ENCODE measurements at places on chromosomes 7 and 10.

DNA sequence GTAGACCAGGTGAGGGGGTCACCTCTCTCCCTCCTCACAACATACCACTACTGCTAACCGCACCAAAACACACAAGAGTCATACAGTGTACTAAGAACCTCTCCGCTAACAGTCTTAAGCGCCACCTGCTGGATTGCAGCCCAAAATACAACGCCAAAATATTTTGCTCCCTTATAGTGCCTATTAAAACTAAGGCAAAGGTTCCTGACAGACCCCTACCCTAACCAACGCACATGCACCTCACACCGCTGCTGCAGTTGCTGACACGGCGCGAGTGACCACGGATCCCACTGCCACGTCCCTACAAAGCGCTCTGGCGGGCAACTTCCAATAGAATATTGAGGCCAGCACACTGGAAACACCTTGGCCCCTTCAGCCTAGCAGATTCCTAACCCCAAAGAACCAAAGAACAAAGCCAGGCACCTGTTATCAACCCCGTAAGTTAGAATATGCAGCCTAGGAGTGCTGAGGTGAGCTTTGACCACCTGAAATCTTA, 563.6 kb upstream of the SEMA3D start:
- no peak for ATAC-seq

GRCh38 chr7:105309235-105310169, 79.2 kb downstream of the SRPK2 start:
- peak; percentile 47 for ATAC-seq

- peak; percentile 72 for ATAC-seq
Measured at GRCh38 chr7:100221231-100221718, 1.5 kb downstream of the PVRIG start.

DNA sequence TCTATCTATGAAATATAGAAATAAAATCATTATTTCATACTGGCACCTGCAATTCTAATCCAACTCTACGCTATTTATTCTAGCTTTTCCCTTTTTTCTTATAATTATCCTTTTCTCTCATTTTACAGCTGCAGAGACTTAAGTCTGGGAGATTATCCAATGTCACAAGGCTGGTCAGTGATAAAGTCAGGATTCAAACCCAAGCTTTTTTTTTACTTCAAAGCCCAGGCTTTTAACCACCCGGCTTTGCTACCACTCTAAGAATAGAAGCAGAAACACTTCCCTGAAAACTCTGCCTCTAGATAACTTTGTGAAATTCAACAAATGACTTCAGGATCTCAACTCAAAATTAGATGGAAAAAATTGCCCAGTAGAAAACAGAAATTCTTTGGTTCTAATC, 552.5 kb downstream of the IPMK start:
- ATAC-seq, result no peak

DNA sequence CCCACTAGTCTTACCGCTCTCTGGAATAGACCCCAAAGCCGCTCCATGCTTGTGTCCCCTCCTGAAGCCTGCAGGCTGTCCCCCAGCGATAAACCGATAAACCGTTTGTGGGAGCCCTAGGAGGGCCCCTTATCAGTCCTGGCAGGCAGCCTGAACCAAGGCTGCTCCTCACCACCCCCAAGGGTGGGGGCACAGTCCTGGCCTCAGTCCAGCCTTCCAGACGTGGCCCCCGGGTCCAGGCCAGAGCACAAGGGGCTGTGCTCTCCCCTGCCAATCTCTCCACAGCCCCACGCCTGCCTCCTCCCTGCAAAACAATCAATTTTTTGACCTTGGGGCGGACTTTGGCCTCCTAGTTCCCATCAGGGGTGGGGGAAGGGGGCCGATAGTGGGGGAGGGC, at the start of gene TFR2:
TFR2 (minus strand) TSS at position 90 of the 397 bp plus-strand sequence; CDS start at position 47, 43 bp downstream.
- no peak for ATAC-seq

GRCh38 chr10:78932054-78932386, 136.7 kb upstream of the ZMIZ1 start:
- ATAC-seq, result no peak

DNA sequence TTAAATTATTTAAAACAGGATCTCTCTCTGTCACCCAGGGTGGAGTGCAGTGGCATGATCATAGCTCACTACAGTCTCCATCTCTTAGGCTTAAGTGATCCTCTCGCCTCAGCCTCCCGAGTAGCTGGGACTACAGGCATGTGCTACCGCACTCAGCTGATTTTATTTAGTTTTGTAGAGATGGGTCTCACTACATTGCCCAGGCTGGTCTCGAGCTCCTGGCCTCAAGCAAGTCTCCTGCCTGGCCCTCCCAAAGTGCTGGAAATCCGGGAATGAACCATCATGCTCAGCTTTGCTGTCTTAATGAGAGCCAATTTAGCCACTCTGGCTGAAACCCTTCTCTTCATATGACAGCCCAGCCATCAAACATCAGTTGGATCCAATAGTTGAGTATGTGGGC, 53.3 kb upstream of the NRP1 start:
- no peak for ATAC-seq

DNA sequence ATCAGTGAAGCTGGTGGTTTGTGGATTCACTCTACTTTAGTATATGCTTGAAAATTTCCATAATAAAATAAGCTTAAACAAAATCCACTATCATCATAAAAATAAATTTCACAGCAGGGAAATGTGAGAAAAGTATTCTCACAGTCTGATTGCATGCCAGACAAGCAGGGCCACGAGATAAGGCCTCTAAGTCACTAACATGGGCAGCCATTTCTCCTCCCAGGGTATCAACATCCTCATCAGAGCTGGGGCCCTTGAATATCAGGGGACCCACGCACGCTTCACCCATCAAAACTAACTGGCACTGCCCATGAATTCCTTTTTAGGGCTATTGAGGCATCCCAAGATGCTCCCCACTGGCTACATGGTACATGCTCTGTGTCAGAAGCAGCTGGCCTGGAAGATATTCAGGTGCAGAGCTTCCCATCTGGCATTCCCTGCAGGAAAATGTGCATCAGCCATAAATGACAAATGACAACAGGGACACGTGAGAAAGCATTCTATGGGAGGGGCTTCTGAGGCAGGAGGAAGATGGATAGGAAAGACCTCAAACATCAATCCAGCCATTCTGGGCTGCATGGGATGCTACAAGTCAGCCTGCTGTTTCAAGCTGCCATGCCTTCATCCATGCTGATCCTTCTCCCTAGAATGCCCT, 17.4 kb downstream of the CCDC6 start:
- ATAC-seq, result no peak

GRCh38 chr10:72470666-72471065, 115.9 kb upstream of the DNAJB12 start:
- no peak for ATAC-seq

DNA sequence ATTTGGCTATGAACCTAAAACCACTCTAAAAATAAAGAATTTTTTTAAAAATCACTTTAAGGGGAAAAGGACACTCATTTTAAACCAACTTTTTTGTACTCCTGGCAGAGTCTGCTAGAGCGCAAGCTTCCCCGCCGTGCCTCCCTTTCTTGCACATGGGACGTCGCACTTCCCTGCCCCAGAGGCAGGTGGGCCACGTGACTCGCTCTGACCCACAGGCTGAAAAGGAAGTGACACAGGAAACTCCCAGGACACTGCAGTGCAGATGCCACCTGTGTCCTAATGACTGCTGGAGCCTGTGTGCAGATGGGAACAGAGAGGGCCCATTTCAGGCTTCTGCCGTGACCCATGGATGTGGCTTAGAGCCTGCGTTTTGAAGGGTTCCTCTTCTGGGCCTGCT, 142.1 kb upstream of the LANCL2 start:
- no peak for ATAC-seq

DNA sequence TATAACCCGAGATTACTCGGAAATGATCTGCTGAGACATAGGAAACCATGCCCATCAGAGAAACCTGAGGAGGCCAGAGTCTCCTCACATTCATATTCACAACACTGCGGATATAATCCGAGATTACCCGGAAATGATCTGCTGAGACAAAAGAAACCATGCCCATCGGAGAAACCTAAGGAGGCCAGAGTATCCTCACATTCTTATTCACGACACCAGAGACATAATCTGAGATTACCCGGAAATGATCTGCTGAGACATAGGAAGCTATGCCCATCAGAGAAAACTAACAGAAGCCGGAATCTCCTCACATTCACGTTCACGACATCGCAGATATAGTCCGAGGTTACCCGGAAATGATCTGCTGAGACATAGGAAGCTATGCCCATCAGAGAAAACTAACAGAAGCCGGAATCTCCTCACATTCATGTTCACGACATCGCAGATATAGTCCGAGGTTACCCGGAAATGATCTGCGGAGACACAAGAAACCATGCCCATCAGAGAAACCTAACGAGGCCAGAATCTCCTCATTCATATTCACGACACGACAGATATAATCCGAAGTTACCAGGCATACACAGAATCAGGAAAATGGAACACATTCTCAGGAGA, 422.3 kb upstream of the AKR1E2 start:
- ATAC-seq, result no peak

GRCh38 chr7:84412161-84412969, 217.8 kb upstream of the SEMA3A start:
- ATAC-seq, result no peak

GRCh38 chr7:13153742-13154141, 466.3 kb downstream of the ARL4A start:
- no peak for ATAC-seq

DNA sequence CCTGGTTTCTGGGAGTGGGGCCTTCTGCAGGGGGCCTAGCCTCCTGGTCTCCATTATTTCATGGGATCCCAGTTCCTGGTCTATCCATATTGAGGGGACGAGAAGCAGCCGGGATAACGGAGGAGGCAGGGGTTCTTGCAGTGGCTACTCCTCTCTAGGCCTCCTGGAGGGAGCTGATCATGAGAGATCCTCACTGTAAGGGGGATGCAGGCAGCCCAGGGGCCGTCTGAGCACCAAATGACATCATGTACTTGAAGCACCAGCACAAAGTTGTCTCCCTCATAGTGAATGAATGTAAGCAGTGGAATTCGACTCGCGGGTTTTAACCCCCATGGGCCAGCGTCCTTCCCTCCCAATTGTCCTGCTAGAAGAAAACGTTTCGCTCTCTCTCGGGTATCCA, 964 bp upstream of the ADCY1 start:
- no peak for ATAC-seq

- no peak for ATAC-seq
Measured at GRCh38 chr10:16186564-16186963, 250.2 kb upstream of the PTER start.

- ATAC-seq, result no peak
Measured at GRCh38 chr7:151827620-151828019, 49.3 kb downstream of the PRKAG2 start.

GRCh38 chr7:106504207-106504606, 156.8 kb downstream of the CCDC71L start:
- peak; percentile 15 for ATAC-seq

DNA sequence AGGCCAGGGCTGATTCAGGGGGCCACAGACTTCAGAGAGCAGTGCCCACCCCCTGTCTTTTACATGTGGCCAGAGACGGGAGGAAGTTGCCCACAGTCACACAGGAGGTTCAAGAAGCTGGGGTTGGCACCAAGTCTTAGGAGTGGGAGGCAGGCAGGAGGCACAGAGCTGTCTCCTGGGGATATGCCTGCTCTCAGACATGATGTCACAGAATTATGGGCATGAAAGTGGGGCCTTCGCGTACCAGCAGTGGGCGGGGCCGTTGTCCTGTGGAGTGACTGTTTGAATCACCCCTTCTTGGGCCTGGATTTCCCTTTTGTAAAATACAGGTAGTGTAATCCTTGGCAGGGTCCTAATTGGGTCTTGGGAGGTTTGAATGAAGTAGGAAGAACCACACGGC, 81.2 kb upstream of the PPIF start:
- peak; percentile 67 for ATAC-seq

DNA sequence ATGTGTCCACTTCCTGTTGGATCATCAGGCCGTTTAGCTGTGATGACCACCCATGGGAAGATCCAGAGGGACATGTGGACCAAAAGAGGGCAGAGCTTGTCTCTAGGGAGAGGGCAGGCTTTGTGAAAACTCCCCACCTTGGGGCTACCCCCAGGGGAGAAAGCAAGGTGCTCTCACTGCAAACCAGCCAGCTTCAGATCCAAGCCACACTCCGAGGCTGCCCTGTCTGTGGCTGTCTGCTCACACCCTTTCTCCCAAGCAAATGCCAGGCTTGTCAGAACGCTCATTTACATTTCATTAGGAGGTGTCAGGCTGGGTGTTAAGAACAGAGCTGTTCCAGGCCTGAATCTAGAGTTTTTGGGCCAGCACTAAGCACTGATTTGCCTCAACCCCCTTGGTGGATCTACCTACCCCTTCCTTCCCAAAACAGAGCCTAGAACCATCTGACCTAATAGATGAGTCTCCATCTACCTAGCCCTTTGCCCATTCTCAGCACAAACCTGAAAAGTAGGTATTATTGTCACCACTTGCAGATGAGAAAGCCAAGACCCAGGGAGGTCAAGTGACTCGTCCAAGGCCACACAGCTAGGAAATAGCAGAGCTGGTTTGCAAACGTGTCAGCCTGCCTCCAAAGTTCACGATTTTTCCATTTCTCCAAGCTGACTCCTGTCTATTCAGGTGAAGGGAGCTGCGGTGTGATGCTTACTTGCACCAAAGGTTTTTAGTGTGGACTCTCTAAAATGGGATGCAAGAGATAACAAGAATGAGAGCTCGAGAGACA, 130.9 kb downstream of the EMX2 start:
- ATAC-seq, result no peak

- ATAC-seq, result no peak
Measured at GRCh38 chr10:108014902-108015177, 850.3 kb upstream of the SORCS1 start.

- ATAC-seq, result no peak
Measured at GRCh38 chr7:68828575-68828974, 769.7 kb upstream of the AUTS2 start.

DNA sequence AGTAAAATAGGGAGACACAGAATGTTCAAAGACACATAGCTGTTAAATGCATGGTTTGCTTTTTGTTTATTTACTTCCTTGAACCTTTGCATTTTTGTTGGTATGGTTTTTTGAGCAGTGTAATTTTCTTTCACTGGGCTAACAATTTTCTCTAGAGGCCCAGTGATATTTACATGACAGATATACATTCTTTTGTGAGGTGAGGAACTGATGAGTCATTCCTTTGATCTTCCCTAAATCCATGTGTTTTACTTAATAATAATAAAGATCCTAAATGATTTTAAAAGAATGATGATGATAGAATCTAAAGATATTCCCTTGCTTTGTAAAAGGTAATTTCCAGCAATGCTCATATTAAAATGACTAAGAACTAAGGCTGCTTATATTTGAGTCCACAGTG, 188.5 kb upstream of the ANK3 start:
- ATAC-seq, result no peak

DNA sequence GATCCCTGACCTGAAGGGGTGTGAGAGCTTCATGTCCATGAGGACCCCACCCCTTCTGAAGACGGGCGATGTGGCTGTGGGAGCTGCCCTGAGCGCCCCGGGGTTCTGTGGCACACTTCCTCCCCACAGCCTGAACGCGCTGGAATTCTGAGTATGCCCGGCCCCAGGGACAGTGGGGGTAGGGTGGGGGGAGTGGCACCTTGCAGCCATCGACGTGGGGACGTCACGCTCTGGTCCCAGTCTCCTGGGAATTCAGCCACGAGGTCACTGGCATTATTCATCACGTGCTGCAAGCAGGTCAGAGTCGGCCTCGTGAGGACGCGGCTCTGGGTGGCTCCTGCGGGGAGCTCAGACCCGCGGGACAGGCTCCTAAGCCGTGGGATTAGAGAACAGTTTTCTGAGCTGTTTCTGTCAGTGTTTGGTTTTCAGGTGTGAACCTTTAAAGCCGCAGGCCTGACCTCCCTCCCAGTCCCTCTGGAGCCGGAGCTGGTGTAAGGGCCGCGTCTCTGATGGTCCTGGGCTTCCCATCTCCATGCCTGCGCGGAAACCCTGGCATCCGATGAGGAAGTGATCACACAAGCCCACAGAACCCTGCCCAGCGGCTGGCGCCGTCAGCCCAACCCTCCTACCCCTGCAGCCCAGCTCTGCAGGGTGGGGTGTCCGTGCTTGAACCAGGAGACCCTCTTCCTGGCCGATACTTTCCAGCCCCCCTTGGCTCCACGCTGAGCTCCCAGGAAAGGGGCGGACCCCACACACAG, 16.1 kb downstream of the GPR146 start:
- ATAC-seq, result no peak
